ENCODE measurements at places on chromosomes 11 and 22. TPM values are rescaled to one million over a fixed set of nuclear protein-coding genes. Genes with fewer than 3 reads are reported as not detected.

The CEP164 gene
- 8.4 TPM for total RNA-seq

The SEPTIN3 gene
- 0.05 TPM for total RNA-seq

The GRIK4 gene
- total RNA-seq: not detected

- DNase-seq: peak; percentile 43
Measured at GRCh38 chr11:9276571-9276970, 11.4 kb upstream of the DENND5A start.

- DNase-seq: no peak
Measured at GRCh38 chr11:78916759-78917158, 342.1 kb upstream of the NARS2 start.

DNA sequence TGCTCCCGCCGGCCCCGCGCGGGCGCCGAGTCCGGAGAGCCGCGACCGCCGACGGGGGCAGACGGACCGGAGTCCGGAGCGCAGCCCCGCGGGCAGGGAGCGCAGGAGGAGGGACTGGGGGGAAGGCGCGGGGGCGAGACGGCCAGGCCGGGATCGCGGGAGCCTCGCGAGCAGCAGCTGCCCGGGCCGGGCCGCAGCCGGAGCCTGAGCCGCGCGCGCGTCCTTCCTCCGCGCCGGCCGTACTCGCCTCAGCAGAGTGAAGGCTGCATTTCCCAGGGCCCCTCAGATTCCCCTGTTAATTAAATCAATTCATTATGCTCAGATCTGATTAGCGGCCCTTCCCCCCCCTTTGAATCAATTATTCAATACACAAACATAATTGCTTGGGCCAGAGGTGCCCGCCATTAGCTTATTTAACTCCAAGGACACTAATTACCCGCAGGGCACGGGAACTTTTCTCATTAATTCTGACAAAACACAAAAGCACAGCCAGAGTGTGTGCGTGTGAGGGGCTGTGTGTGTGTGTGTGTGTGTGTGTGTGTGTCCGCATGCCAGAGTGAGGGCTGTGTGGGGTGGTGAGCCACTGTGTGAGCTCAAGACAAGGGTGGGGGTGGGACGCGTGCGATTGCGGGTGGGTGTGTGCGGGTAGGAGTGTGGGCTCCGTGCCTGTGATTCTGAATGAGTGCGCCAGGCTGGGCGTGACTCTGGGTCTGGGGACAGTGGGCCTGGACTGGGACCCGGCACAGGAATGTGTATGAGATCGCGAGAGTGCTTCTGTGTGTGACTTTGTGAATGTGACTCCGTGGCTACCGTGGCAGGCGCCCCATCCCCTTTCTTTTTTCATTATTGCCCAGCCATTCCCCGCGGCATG, 5.1 kb upstream of the LMO1 start:
- no peak for DNase-seq

GRCh38 chr22:39227542-39228272, 17.1 kb downstream of the PDGFB start:
- DNase-seq: no peak

GRCh38 chr11:119309953-119310681, 6.8 kb downstream of the MCAM start:
- no peak for DNase-seq

- peak; percentile 76 for DNase-seq
Measured at GRCh38 chr11:120205596-120206161, 5.2 kb upstream of the OAF start.

DNA sequence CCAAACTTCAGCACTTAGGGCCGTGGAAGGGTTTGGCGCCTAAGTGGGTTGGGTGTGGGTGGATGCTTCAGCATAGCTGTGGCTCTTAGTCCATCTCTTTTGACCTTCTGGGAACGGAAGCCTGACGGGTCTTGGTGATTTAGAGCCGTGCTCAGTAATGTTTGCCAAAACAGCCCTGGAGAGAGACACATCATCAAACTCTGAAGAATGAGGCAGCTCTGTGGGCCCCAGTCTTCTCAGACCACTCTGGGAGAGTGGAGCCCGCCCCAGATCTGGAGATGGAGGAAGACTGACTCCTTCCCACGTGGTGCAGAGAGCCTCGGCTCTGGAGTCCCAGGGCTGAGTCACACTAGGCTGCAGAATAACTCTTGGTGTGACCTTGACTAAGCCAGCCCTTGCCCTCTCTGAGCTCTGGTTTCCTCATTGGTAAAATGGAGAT, 168.9 kb downstream of the C11orf91 start:
- peak; percentile 93 for DNase-seq
